ENCODE measurements at places on chromosomes 6 and 20.

DNA sequence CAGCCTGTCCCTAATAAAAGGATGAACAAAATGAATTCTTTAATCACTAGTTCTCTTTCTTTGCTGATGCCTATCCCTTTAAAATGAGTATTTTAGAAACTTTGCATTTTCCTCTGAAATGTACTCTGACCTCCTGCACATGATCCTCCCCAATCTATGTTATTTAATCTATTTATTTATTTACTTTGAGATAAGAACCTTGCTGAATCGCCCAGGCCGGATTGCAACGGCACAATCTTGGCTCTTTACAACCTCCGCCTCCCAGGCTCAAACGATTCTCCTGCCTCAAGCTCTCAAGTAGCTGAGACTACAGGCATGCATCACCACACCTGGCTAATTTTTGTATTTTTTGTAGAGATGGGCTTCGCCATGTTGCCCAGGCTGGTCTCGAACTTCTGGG, 27.9 kb downstream of the ADTRP start:
- no peak for DNase-seq

DNA sequence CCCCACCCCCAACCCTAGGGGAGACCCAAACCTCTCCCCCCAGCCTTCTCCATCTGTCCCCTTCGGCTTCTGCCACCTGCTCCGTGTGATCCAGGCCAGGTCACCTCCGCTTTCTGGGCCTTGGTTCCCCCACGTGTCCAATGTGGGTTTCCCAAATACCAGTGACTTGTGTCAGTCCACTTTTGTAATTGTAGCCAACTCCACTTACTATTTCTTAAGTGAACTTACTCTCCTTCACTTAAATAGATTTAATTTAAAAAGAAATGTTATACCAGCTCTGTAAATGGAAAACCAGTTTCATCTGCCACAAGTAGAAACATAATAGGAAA, 10.0 kb upstream of the FAM110A start:
- no peak for DNase-seq

DNA sequence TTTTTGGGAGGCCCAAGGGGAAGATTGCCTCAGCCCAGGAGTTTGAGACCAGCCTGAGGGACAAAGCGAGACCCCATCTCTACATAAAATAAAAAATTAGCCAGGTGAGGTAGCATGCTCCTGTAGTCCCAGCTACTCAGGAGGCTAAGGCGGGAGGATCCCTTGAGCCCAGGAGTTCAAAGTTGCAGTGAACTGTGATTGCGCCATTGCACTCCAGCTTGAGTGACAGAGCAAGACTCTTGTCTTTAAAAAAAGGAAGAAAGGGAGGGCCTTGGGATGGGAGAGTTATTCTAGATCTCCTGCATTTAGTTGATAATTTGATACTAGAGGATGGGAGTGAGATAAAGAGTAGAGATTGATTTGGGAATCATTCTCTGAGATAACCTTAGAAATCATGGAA, 68.1 kb downstream of the ITCH start:
- DNase-seq, result no peak

DNA sequence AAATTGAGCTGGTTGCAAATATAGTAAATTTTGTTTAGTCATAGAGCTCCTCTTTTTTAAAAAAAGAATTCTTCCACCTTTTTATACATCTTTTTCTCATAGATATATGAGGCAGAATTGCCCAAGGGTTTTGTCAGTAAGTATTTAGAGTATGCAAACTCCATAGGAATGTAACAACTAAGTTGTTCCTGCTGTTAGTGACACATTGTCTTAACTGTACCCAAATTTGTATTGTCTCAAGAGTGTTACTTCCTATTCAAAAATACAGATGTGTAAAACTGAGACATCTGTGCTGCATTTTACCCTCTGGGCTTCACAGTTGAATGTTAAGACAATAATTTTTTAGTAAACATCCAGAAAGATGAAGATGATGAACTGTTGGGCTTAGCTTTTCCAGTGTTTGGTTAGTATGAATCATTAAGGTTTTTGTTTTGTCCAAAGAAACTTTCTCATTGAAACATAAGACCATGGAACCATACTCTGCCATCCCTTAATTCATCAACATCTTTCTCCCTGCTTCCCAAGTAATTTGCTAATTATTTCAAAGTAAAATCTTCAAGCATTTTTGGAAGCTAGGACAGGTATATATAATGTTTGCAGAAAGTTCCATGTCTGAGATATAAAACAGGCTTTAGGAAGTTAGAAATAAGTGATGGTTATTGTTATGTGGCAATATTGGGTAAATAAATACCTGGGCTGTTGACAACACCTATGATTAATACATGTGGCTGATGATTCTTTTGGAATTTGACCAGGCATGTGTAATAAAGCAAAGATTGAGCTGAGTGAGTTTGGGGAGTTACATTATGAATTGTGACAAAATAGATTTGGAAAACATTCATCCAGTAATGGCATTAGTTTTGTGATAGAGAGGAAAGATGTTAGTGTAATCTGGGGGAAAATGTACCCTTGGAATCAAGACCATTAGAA, 11.2 kb downstream of the OGFRL1 start:
- DNase-seq, result no peak

- no peak for DNase-seq
These were observed 28.9 kb downstream of the TPD52L1 start for GRCh38 chr6:125182237-125183008.

DNA sequence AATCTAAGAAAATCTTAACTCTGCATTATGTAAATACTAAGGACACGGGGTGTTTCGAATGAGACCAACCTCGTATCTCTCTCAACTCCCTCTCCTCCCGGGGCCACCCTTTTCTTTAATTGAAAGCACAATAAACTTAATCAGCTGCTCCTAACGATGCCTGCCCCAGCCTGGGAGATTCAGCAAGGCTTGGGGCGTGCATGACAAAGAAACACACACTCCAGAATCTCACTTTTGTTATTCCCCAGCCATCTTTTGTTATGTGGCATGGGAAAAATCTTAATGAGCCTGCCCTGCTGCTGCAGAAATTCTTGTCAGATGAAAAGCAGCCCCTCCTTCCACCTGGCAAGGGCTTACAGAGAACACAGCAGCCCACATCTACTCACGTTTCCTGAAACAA, 117.4 kb downstream of the TTLL2 start:
- DNase-seq, result no peak

- DNase-seq, result no peak
These were observed 76.5 kb upstream of the OPRM1 start for GRCh38 chr6:153962555-153962954.

- DNase-seq, result no peak
These were observed 417.5 kb upstream of the OPRM1 start for GRCh38 chr6:153621491-153621890.

DNA sequence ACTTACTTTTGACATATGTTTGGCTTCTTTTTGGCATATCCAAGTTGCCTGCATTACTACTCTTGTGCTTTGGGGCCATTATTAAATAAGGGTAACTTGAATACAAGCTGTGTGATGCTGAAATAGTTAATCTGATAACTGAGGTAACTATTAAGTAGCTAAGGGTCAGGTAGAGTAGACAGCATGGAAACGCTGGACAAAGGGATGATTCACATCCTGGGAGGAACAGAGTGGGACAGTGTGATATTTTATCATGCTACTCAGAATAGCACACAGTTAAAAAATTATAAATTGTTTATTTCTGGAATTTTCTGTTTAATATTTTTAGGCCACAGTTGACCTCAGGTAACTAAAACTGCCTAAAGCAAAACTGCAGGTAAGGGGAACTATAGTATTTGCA, 483.9 kb downstream of the RFPL4B start:
- no peak for DNase-seq

DNA sequence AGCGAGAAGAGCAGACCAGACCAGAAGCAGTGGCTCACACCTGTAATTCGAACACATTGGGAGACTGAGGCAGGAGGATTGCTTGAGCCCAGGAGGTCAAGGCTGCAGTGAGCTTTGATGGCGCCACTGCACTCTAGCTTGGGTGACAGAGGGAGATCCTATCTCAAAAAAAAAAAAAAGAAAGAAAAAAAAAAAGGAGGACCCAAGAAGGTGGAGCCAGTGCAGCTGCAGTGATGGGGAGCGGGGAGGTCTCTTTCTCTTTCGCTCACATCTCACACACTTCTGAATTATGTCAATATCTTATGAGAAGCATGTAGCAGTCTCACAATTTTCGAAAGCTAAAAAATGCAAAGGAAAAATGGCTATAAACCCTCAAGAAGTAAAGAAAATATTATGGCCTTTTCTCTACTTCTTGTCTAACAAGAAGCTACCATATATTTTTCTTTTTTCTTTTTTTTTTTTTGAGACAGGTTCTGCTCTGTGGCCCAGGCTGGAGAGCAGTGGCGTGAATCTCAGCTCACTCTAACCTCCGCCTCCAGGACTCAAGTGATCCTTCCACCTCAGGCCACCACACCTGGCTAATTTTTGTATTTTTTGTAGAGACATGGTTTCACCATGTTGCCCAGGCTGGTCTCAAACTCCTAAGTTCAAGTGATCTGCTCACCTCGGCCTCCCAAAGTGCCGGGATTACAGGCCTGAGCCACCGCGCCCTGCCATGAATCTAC, 3.8 kb upstream of the SPO11 start:
- DNase-seq, result no peak

- no peak for DNase-seq
These were observed 168.2 kb upstream of the SSTR4 start for GRCh38 chr20:22866812-22867341.

GRCh38 chr6:52984247-52984646, 10.8 kb downstream of the GSTA4 start:
- DNase-seq, result no peak

DNA sequence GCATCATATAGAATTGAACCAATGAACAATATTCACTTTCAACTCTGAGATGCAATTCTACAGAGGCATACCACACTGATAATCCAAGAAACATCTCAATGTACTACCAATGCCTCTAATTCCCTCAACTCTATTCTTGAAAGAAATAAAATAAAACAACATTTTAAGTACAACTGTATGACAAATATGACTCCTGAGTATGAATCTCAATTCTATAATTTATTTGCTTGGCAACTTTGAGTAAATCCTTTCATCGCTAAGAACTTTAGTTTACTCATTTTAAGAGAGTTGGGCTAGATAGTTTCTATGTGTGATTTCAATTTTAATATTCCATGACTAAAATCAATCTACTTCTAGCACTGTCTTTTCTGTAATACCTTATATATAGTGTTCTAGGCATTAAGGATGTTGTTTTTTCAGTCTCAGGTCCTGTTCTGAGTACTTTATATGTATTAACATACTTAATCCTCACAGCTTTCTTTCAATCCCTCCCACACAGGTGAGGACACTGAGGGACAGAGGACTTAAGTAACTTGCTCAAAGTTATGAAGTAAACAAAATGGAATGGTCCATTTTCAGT, 33.4 kb downstream of the GOPC start:
- DNase-seq, result no peak

- DNase-seq, result no peak
These were observed 122.8 kb upstream of the COL21A1 start for GRCh38 chr6:56370127-56370540.

GRCh38 chr6:46888031-46888430, 33.7 kb downstream of the ADGRF5 start:
- DNase-seq, result no peak

GRCh38 chr20:2815242-2815900, 584 bp downstream of the C20orf141 start:
- no peak for DNase-seq

- DNase-seq, result no peak
These were observed 434.1 kb upstream of the SOX4 start for GRCh38 chr6:21159465-21159864.

- no peak for DNase-seq
These were observed 211.3 kb downstream of the CBLN4 start for GRCh38 chr20:55793986-55794385.

GRCh38 chr20:20293691-20294385, 74.1 kb upstream of the INSM1 start:
- no peak for DNase-seq

GRCh38 chr6:166618251-166618650, 8.8 kb downstream of the RPS6KA2 start:
- DNase-seq, result no peak

GRCh38 chr6:218153-219018, 73.9 kb upstream of the DUSP22 start:
- DNase-seq, result no peak

GRCh38 chr6:36353411-36353915, 16.8 kb upstream of the BNIP5 start:
- DNase-seq, result no peak

DNA sequence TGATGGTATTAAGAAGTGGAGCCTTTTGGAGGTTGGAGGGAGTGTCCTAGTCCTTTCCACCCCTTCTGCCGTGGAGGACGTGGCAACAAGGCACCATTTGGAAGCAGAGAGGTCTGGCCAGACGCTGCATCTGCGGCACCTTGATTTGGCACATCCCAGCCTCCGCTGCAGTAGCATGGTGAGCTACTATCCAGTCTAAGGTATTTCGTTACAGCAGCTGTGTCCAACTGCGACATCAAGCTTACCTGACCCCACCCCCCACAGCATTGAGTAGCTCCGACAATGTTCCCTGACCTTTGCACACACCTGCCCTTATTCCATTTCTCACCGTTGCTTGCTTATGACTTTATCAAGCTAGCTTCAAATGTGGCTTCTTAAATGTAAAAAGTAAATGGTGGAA, 29.8 kb upstream of the SYNJ2 start:
- no peak for DNase-seq

- DNase-seq, result no peak
These were observed 587.8 kb upstream of the JAG1 start for GRCh38 chr20:11261533-11262000.

DNA sequence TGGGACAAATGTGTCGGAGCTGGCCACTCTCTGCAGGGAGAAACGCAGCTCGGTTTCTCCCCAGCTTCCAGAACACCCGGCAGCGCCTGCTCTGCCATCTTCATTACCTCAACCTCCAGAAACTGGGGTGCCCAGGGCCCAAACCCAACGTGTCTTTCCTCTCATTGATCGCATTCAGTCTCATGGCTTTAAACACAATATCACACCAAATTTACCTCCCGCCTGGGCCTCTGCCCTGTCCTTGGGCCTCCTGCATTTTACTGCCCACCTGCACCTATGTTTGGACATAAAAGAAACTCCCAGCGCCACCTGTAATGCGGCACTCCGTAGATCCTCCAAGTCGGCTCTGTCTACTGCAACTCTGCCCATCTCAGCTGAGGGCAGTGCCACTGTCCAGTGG, 22.2 kb downstream of the SERPINB6 start:
- no peak for DNase-seq

DNA sequence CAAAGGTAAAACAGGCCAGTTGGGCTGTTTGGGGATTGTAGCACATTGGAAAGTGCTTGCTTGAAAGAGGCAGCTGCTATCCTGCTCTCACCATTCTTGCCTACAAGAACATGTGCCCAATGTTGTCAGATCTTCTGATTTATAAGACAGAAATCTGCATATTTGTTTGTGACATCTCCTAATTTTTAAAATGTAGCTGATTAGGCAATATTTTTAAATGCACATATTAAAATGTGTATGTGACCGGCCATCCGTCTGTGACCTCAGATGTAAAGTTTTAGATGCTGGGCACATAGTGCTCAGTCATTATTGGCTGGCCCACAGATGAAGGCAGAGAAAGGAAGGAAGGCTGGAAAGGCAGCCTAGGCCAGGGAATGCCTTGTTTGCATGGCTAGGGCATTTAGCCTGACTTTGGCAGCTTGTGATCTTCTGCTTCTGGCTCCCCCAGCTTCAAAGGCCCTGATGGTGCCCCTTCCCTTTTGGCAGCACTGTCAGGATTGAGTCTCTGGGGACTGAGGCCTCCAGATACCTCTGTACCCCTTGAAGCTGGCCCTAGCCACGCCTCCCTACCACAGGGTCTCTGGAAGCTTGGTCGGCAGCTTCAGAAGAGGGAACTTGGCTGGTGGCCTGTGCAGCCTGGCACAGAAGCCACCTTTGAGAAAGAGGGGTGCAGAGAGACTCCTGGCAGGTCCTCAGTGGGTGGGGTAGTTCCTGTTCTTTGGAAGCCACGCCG, 6.4 kb downstream of the SNPH start:
- DNase-seq, result no peak

GRCh38 chr6:33431880-33432541, 12.1 kb downstream of the SYNGAP1 start:
- no peak for DNase-seq

All from GM18507 (cell line).